Stimulated activated CD4-positive, alpha-beta T cell treated with anti-CD3 and anti-CD28 coated beads, Interleukin-1b, Interleukin-23, amount 100 ng/mL, for 1 hour (primary cell): ENCODE measurements at places on chromosomes 1 and 21.

- no peak for DNase-seq
These were observed 7.7 kb upstream of the PSMD4 start for GRCh38 chr1:151246786-151247185.

- no peak for DNase-seq
These were observed 156.8 kb upstream of the PRMT6 start for GRCh38 chr1:106899644-106900043.

DNA sequence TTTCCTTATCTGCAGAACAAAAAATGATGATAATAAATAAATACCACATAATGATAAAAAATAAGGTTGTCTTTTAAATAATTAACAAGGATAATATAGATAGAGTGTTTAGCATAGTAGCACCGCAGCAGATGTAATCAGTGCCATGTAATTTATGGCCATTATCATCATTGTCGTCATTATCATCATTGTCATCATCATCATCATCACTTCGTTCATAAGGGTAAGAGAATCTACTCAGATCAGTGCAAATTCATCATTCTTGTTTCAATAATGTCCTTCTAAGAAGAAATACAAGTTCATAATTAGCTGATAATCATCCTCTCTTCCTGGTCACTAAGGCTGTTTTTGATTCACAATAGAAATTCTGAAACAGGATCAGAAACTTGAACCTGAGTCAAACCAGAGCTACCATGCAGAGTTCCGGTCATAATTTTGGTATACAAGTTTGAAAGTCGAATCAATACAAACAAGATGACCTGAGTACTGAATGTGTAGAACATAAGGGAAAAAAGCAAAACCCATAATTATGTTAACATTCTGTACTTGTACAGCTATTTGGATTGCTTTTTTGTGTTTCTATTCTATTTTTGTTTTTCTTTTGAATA is 172.0 kb downstream of the LRRC40 start:
- no peak for DNase-seq

DNA sequence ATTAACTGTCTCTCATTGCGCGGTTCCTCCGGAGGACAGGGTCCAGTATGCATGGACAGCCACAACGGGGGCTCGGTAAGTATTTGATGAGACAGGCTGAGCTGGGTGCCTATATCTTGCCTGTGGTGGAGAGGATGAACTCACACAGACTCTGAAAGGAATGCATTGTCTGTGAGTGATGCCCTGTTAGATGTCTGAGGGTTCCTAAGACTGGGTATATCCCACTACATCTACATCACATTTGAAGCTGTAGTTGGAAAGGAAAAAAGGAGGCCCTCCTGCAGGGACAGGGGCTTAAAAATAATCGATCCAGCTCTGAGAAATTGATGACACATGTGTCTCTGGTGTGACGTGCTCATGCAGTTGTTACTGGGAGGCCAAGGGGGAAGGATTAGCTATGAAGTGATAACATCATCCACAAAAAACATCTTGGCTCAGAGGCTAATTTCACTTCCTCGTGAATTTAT is 1.9 kb downstream of the ADARB1 start:
- DNase-seq = no peak

DNA sequence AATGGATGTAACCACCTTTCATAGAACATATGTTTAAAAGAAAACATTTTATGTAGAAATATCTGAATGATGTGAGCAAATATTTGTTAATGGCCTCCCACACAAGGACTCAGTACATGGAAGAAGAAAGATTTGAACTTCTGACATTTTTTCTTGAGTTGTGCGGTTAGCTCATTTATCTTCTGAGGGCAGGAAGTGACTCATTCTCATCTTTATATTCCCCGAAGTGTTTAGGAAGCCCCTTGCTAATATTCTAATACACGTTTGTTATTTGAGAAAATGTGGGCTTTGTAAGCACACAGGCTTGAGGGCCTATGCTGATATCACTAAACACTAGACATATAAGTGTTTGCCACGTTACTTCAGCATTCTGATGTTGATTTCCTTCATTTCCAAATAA is 392.5 kb upstream of the PTBP2 start:
- DNase-seq = no peak

- DNase-seq = no peak
These were observed 7.6 kb upstream of the NFASC start for GRCh38 chr1:204863024-204863423.

- no peak for DNase-seq
These were observed 6.0 kb downstream of the TOR1AIP1 start for GRCh38 chr1:179888071-179888470.

DNA sequence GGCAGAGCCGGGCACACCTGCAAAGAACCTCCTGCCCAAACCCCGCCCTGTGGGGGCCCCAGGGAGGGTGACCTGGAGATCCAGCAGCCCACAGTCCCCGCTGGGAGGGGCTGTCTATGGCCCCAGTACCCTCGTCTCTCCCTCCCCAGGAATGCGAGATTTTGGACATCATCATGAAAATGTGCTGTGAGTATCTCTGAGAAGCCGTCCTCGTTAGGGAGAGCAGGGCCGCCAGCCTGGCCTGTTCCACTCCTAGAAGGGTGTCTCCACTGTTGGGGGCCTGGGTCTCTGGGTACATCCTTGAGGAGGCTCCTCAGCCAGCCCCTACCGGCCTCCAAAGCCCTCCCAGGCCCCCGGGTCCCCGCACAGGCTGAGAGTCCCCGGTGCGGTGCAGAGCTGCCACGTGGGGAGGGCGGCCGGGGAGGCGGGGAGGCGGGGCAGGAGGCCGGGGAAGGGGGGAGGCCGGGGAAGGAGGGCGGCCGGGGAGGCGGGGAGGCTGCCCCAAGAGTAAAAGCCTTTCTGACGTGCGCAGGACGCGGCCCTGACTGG is 18.7 kb downstream of the COL6A1 start:
- DNase-seq = no peak
